ENCODE measurements at places on chromosomes 2 and 18.

GRCh38 chr2:167697194-167697593 is 550.2 kb downstream of the STK39 start:
- no peak for DNase-seq

GRCh38 chr2:159130302-159130701 is 156.2 kb downstream of the WDSUB1 start:
- no peak for DNase-seq

GRCh38 chr18:76335859-76336640 is 159.0 kb downstream of the ZNF516 start:
- DNase-seq, result no peak

DNA sequence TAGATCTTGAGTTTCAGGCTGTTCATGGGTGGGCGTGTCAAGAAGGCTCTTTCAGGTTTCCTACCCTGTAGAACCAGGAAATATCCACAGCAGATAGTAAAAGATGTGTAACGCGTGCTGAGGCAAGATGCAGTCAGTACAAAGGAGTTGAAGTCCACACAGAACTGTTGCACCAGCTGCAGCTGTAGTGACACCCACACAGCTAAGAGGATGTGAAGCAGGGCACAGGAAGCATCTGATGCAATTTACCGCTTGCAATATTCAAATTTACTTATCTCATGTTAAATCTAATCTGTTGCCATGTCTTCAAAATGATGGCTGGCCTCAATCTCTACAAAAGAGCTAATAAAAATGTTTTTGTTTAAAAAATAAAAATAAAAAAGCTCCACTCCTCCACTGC is 132.8 kb downstream of the ARHGAP15 start:
- DNase-seq, result no peak
